ENCODE measurements at places on chromosomes 5 and 9. TPM values are rescaled to one million over a fixed set of nuclear protein-coding genes. Genes with fewer than 3 reads are reported as not detected.

GRCh38 chr9:91817493-91818224 lies 132.4 kb downstream of the ROR2 start:
- DNase-seq: no peak

- DNase-seq: no peak
These were observed 21.4 kb downstream of the PJA2 start for GRCh38 chr5:109388407-109388806.

DNA sequence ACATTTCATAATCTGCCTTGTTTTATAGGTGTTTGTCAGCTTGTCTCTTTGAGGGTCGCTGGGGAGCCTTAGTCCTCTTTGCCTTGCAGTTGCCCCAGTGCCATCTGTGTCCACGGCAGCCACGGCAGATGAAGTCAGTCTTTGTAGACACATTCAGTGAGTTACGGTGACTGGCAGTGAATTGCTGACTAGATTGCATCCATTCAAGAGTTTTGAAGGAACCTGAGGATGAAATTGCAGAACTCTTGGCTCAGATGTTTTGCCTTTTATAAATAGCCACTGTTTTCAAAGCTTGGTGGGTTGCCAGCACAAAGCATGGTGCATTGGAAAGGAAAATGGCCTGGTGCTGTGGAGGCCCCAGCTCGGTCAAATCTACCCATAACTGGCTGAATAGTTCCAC lies 125.6 kb downstream of the TRIO start:
- no peak for DNase-seq

GRCh38 chr5:172722327-172722815 lies 48.6 kb downstream of the DUSP1 start:
- DNase-seq: no peak

GRCh38 chr5:27406020-27406419 lies 367.6 kb upstream of the CDH9 start:
- no peak for DNase-seq

- DNase-seq: no peak
These were observed 79.0 kb downstream of the GTF3C4 start for GRCh38 chr9:132749306-132749705.

GRCh38 chr9:14593406-14593805 lies 99.8 kb downstream of the ZDHHC21 start:
- DNase-seq: peak; percentile 8

DNA sequence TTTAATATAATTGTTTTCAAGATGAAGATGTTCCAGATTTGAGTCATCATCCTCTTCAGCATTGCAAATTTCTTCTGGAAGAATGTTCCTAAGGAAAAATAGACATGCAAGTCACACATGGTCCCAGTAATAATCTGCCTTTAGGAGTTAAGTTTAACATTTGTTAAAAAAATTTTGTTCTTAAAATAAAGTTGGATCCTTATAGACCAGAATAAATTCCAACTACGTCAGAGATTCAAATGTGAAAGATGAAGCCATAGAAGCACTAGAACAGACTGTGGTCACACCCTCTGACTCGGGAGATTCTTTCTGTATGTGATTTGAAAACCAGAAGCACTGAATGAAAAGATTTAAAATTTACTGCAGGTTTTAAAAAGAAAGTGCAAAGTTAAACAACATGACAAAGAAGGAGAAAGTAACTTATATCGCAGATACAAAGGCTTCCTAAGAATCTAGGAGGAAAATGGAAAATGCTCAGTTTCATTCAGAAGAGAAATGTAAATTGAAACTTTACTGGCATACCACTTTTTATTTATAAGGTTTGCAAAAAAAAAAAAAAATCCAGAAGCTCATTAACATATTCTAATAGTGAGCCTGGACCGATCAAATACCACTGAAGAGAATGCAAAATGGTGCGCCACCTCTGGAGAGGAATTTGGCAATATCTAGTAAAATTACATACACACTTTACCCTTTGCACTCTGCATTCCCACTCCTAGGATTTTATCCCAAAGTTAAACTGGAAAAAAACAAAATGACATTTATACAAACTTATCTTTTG lies 14.3 kb upstream of the ASPN start:
- no peak for DNase-seq

DNA sequence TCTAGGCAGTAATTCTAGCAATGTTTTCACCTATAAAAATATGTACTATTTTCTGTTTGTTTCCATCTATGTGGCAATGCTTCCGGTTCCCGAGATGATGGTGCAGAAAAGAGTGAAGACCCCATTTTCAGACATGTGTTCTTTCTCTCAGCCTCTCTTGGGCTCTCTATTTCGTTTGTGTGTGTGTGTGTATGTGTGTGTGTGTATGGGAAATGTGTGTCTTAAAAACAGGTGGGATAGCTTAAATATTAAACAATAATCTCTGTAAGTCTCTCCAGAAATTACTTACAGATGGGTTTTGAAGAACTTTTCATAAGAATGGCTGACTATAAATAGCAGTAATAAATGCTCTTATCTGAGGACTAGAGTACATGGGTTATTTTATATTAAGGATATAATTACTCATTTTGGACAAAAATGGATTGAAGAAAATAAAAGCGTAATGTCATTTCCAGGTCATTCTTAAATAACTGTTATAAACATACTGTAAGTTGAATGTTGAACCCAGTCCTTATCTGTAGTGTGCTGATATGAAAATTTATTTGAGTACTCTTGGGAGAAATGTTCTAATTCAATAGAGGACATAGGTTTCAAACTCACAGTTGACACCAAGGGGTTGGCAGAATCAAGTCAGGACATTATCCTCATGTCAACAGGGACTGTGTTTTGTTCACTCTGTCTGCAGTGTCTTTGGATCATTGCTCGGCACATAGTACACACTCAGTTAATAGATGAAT lies 31.1 kb downstream of the PCSK5 start:
- no peak for DNase-seq

The ENG gene
- total RNA-seq: 23.0 TPM

The SGCD gene
- total RNA-seq: 0.43 TPM

The GGTA1 gene
- not detected for total RNA-seq

The GDA gene
- not detected for total RNA-seq

The FAXDC2 gene
- 0.90 TPM for total RNA-seq

The ZFP62 gene
- 16.2 TPM for total RNA-seq

The ZDHHC11B gene
- total RNA-seq: not detected
